ENCODE measurements at places on chromosomes 13 and 19.

- peak; percentile 36 for DNase-seq
Observed at GRCh38 chr13:32126278-32126677, 94.7 kb downstream of the FRY start.

GRCh38 chr13:56015919-56016318, 1124.8 kb upstream of the PRR20A start:
- DNase-seq = no peak

DNA sequence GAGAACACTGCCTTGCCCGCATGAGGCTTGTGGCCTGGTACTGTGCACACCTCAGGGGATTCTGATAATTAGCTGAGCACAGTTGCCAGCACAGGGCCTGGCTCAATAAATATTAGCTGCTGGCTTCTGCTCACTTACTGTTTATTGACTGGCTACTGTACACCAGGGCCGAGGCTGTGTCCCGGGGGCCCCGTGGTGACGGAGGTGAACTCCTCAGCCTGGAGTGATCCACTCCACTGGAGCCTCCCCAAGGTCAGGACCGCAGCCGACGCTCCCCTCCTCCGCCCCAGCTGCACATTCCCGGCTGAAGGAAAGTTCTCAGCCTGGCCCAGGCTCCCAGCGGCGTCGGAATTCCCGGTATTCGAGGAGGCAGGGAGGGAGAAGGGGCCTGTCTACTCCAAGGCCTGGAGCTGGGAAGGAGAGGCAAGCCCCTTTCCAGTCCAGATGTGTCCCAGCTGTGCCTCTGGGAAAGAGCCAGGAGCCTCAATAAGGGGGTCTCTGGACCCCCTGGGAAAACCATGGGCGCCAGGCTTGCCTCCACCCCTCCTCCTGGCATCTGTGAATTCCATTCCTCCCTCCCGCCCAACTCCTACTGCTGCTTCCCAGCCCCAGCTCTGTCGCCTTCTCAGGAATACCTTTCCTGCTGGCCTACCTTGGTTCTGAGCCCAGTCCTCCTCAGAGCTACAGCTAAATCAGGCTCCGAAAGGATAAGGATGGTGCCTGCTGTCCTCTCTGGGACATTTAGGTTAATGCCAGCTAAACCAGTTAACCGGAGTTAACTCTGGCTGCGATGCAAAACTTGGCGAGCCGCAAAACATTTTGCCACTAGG, 7.3 kb downstream of the RPS16 start:
- DNase-seq = peak; percentile 93

GRCh38 chr13:76667551-76667950, 218.7 kb downstream of the KCTD12 start:
- peak; percentile 77 for DNase-seq

DNA sequence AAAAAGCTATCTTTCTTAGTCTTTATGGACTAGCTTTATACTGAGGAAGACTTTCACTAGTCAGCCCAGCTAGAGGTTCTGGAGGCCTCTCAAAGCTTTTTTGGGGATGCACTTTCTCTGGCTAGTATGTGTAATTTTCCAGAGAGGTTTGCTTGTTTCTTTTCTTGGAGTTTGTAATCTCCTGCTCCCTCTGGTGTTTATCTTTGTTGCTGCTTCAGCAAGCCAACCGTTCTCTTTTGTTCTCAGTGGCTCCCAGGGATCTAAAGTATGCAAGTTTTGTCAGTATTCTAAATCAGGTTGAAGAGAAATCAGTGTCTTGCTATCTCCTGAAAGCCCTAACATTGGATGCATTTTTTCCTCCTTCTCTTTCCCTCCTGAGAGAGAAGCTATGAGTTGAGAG, 121.1 kb upstream of the MYO16 start:
- no peak for DNase-seq

DNA sequence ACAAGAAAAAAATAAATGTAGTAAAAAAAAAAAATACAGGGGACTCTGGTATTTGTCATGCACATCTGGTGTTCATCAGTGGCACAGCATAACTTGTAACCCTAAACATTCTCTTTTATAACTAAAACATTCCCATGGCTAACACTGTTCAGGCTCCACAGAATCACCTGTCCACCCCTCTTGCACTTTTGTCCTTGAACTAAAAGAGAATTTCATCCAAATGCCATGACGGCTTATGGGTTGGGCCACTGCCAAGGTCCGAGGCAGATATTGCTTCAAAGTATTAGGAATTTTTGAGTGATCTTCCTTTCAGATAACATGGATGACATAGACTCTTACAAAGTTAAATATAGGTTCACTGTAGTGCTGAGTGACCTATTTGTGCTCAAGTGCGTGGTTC, 25.7 kb upstream of the SERP2 start:
- DNase-seq = peak; percentile 54

- DNase-seq = no peak
Observed at GRCh38 chr13:88932950-88933349, 1261.8 kb downstream of the SLITRK5 start.

GRCh38 chr13:46571189-46571908, 18.4 kb downstream of the LRCH1 start:
- peak; percentile 77 for DNase-seq

GRCh38 chr19:34254698-34255432, 511 bp downstream of the GARRE1 start:
- no peak for DNase-seq

DNA sequence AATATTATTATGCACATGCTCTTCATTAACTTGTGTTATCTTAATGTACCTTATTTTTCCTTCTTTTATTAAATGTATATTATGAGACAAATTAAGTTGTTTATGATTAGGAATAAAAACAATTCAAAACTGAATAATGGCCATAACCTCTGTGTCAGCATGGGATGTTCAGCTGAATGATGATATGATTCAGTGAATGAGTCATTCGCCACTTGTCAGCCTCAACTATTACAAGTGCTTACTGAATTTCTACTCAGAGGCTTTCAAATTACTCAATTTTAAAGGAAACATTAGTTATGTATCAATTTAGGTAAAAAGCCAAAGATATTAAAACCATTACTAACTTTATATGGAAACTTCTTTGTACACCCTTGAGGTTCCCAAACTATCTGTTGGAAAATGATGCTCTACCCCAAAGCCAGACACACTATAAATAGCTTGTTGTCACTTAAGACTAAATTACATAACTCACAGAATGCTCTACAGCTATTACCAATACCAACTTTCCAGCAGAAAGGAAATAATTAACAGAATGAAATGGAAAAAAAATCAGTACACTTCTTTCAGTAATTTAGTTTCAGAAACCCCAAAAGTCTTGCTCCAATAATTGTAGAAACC, 14.4 kb downstream of the LIG4 start:
- no peak for DNase-seq

DNA sequence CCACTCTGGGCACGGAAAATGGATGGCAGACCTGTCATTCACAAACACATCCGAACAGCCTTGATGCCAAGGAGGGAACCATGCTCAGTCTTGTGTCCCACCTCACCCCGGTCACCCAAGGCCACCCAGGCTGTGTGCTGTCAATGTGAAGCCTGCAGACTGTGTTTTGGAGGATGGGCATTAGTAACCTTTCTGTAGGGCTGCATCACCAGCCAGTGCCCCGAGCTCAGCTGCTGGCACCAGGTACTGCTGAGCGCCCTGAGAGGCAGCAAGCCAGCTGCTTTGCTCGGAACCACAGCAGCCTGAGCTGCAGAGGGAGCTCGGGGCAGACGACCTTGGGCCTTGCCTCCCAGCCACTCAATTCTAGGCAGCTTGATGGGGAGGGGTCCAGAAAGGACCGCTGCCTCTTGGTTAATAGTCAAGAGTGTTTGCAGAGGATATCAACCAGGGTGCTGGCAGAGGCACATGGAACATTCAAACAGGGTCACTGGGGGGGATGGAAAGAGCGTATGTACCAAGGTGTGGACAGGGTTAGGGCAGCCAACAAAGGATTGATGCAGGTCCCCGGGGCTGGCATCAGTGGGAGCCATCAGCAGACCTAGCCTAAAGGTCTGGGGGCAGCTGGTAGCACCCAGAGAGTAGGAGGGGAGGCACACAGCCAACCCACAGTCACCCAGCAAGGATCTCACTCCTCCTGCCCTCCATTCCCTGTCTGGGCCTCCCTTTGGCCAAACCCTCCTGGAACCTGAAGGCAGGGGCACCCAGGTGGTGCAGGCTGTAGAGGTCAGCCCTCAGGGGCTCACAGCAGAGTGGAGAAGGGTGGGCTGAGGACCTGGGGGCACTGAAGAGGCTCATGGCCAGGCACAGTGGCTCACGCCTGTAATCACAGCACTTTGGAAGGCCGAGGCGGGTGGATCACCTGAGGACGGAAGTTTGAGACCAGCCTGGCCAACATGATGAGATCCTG, 8.1 kb downstream of the VSTM2B start:
- no peak for DNase-seq

DNA sequence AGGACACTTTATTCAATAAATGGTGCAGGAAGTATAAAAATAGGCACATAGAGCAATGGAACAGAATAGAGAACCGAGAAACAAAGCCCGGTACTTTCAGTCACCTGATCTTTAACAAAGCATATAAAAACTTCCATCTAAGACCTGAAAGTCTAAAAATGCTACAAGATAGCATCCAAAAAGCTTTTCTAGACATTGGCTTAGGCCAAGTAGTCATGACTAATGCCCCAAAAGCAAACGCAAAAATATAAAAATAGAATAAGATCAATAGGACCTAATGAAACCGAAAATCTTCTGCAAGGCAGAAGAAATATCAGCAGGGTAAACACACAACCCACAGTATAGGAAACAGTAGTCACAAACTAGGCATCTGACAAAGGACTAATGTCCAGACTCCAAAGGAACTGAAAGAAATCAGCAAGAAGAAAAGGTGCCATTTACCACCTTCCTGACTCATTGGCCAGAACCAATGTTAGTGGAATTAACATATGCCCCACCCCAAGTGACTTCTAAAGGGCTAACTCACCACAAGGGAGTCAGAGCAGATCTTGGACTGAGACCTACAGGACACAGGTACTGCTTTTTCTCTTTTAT, 40.8 kb upstream of the CEACAM21 start:
- DNase-seq = no peak

GRCh38 chr13:113601166-113602070, 16.9 kb downstream of the TFDP1 start:
- DNase-seq = no peak

GRCh38 chr19:18173054-18173571, 500 bp upstream of the IFI30 start:
- DNase-seq = no peak

DNA sequence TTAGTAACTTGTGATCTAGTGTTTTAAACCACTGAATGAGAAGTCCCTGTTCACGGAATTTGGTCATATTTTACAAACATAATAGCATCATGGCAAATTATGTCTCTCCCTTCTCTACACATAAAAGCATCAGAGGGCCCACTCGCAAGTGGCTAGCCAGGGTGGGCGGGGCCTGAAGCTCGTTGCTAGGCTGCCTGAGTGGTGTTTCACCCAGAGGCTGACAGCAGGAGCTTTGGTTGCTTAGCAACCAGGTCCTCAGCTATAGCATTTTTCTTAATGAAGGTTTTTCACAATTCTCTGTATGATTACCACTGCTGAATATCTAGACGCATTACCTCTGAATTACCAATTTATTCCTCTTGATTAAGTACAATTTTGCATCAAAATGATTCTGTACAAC, 126.5 kb downstream of the NALCN start:
- peak; percentile 50 for DNase-seq

GRCh38 chr13:52925251-52925650, 76.8 kb upstream of the PCDH8 start:
- DNase-seq = no peak

DNA sequence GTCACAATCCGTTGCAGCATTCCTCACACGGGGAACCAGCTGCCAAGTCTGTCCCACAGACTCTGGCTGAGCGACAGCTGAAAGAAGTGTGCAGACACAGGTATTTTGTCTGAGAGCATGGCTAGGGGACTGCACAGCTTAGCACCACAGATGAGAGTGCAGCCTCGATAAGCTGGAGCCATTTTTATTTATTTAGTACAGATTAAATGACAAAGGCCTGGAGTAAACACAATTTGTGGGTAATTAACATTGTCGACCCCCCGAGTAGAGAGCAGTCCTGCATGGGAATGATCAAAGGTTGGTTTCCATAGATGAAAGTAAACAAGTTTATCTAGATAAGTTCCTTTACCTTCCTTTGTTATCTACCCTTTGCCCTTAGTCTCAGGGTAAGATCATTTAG, 836.2 kb downstream of the DACH1 start:
- no peak for DNase-seq

- DNase-seq = no peak
Observed at GRCh38 chr19:35346193-35347052, 1.3 kb upstream of the FFAR1 start.

DNA sequence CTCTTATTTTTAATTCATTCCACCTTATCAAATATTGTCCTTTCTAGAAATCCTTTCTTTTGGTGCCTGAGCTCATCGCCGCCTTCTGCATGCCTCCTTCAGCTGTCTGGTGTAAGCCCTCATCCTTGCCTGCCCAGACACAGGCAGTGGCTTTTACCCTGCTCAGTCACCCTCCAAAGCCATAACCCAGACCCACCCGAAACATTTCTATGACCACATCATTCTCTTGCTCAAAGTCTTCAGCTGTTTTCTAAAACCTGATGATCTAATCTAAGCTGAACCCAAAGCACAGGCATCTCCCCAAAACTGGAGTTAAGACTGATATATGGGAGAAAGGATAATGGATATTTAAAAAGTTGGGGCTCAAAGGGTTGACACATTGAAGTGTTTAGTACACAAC, 753.7 kb upstream of the SGCG start:
- DNase-seq = no peak

- no peak for DNase-seq
Observed at GRCh38 chr13:80140685-80141084, 200.2 kb downstream of the SPRY2 start.

DNA sequence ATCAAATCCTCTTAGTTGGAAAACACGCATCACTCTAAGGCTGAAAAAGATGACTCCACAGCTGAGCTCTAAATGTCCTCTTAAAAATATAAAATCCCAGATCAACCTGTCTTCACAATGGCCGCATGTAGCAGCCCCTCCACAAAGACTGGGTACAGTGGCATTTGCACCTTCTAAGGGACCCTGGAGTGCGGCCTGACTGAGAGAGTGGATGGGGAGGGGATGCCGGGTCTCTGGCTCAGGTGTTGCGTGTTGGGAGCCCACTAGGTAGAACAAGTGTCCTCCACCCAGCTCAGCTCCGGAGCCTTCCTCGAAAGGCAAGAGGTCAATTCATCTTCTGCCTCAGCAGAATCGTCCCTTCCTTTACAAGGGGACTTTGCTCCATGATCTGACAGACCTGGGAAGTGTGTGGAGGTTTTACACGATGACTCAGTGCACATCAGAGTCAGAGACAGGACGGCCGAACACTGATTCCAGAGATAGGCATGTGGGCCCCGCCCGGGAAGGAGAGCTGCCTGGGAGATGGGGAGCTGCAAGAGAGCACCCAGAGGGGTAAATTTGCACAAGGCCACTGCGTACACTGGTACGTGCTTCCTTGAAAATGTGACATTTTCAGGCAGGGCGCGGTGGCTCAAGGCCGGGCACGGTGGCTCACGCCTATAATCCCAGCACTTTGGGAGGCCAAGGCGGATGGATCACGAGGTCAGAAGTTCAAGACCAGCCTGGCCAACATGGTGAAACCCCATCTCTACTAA, 23.5 kb upstream of the SLC15A1 start:
- peak; percentile 48 for DNase-seq

DNA sequence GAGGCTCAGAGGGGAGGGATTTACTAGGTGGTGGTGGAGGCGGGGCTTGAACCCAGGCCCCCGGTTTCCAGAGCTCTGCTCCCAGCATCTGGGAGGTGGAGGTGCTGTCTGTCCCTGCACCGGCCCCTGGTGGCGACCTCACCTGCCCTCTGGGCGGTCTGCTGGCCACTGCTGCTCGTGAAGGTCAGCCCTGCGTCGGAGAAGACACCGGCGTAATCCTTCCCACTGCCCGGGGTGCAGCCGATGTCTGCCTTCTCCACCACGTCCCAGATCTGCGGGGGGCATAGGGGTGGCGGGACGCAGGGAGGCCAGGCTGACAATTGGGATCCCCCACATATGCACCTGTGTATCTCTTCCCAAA, 12.8 kb downstream of the C3 start:
- no peak for DNase-seq
